AG10803 (cell line): ENCODE measurements at places on chromosomes 5 and 9.

- DNase-seq = peak; percentile 29
Observed at GRCh38 chr5:40166802-40167201, 512.9 kb upstream of the PTGER4 start.

GRCh38 chr9:134206311-134207300 lies 42.2 kb upstream of the RNU6ATAC start:
- DNase-seq = no peak

DNA sequence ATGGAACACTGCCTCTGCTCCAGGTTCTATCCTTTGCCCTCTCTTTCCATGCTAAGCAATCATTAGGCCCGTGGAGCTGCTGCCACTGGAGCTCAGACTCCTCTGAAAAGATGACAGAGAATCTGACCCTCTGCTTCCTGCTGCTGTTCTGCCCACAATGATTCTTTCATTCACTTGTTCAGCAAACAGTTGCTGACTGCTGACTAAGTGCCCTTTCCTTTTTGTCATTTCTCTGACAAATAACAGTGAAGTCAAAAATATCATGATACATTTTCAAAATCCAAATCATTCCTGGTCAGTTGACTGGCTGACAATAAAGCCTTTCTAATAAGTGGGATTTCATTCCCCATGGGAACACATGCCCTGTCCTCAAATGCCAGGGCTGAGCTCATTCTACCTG lies 110.1 kb downstream of the SIL1 start:
- DNase-seq = no peak

- DNase-seq = no peak
Observed at GRCh38 chr5:113203916-113204315, 227.3 kb downstream of the DCP2 start.

GRCh38 chr5:133360693-133361472 lies 251.5 kb downstream of the FSTL4 start:
- no peak for DNase-seq

GRCh38 chr9:126664900-126665643 lies 51.3 kb downstream of the LMX1B start:
- no peak for DNase-seq

GRCh38 chr5:150633429-150633828 lies 7.0 kb upstream of the SYNPO start:
- no peak for DNase-seq

GRCh38 chr9:115276621-115277020 lies 158.7 kb upstream of the TNC start:
- peak; percentile 53 for DNase-seq

DNA sequence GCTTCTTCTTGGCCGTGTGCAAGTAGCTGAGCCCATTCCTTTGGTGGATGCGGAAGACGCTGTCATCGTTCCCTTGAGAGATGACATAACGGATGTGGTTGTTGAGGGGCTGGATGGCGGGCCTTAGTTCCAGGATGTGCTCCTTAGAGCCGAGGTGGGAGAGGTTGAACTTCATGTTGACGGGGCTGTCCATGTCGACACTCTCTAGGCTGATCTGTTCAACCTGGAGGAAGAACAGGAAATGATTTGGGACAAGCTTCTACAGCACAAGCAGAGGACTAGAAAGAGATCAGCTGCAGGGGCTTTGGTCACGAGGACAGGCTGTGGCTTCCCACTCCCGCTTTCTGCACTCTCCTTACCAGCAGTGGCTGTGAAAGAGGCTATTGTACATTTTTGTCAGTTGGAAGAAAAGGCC lies 176.0 kb downstream of the SLC12A2 start:
- DNase-seq = no peak

- DNase-seq = no peak
Observed at GRCh38 chr5:84779186-84779585, 394.5 kb upstream of the EDIL3 start.

GRCh38 chr9:128684325-128685199 lies 4.5 kb upstream of the SET start:
- peak; percentile 76 for DNase-seq

GRCh38 chr5:133618141-133618540 lies 5.8 kb upstream of the FSTL4 start:
- no peak for DNase-seq

- DNase-seq = peak; percentile 71
Observed at GRCh38 chr5:142013734-142014521, 1.1 kb upstream of the GNPDA1 start.

DNA sequence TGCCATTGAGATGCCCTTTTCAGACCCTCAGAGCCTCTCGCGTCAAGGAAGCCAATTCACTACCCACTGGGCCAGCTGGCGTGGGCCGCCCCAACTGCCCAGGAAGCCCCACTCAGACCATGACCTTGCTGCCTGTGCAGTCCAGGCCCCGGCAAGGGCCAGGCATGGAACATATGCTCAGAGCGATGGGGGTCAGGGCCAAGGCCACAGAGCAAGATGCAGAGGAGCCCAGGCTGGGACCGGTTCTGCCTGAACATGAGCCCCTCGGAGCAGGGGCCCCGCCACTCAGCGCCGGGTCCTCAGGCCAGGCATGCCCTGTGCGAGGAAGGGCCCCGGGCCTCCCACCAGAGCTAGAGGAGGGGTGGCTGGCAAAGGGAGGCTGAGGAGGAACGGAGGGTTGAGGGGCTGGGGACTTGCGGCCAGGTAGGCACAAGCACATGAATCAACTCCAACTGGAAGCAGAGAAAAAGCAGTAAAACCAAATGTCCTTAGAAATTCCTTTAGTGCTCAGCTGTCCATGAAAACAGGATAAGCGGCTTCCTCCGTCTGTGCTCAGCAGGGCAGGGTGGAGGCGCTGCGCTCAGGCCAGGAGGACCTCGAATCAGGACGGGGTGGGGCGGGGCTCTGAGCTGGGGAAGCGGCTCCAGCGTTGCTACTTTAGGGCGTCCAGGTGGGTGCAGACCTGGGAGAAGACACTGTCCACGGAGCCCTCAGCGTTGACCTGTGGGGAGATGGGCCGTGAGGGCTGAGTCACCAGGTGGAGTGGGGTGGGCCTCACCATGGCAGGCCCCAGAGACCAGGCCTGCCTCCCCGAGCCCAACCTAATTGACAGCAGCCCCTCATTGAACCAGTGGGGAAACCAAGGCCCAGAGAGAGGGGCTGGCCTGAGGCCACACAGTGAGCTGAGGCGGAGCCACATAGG lies 9.9 kb downstream of the AK1 start:
- no peak for DNase-seq

- DNase-seq = no peak
Observed at GRCh38 chr5:2909035-2909434, 157.6 kb upstream of the IRX2 start.

DNA sequence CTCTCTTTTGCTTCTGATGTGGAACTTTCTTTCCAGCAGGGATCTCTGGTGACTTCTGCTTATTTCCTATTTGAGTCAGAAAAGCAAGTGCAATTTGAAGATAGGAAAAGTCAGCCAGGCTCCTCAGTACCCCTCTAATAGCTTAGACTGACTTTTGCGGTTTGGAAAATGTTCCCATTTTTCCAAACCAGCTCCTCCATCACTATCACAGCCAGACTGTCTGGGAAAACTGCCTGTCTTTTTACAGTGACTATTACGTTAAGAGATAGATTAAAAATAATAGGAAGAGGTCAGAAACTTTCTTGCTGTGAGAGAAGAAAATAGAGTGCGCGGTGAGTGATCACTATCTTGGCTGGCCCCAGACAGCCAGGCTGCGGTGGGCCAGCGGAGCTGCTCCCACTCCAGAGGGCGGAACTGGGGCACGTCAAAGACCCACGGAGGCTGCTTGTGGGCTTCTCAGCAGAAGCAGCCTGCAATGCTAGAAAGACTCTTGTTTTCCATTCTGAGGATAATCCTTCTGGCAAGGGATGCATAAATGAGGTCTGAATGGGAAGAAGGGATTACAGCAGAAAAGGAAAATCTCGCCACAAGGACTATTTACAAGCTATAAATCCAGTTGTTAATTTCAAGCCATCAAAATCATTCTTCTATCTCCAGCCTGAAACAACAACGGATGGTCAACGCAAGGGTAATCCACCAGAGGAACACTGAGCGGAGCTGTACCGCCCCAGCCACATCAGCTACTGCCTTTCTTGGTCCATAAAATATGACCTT lies 151.0 kb upstream of the MSX2 start:
- no peak for DNase-seq

DNA sequence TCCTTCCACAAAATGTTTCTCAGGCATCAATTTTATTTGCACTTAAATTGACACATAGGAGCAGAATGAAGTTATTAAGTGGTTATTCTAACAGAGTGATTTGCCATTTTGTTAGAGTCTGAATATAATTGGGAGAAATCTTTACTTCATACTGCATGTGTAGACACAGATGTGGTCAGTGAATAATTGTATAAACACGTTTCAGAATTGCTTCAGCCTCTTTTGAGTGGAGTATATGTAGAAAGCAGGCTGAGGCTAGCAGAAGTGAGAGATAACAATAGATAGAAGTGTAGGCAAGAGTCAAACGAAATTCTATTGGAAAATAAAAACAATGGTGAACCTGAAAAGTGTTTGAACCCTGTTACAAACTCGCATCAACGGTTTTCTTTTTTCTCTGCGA lies 270.7 kb downstream of the TMEM167A start:
- no peak for DNase-seq

DNA sequence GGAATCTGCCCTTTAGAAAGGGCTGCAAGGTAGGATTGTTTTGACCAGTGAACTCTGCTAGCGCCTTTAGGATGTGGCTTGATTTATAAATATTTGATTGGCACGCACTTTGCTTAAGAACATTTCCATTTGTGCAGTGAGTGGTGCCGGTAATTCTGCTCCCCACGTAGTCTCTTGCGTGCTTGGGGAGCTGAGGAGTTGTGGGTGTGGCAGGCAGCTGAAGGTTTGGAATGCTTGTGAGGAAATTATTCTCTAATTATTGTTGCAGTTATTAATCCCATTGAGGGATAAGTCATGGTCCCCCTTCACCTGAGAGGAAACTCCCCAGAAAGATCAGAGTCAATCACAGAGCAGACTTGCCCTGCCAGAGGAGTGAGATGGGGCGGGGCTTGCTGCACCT lies 76.7 kb downstream of the FGF1 start:
- DNase-seq = no peak

- DNase-seq = no peak
Observed at GRCh38 chr9:101592788-101593187, 2.0 kb downstream of the PPP3R2 start.

DNA sequence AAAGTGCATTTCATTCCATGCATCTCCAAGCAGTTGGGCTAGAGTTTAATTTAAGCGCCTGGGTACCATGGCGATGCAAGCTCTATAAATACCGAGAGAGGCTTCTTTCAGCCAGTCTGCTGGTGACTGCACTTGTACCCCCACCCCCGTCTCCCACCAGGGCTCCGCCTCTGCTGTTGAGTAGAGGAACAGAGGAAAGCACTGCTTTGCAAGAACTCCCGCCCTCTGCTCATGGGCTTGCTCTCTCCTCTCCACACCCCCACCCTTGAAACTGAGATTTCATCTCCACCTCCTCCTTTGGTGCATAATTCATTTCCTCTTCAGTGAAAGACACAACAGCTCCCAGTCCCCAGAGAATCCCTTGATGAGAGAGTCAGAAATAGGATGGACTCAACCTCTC lies 5.1 kb upstream of the WWC1 start:
- DNase-seq = no peak

- peak; percentile 28 for DNase-seq
Observed at GRCh38 chr5:107867266-107867665, 196.5 kb upstream of the EFNA5 start.

- DNase-seq = no peak
Observed at GRCh38 chr9:120917929-120918762, 8.4 kb downstream of the TRAF1 start.

GRCh38 chr5:17912794-17913193 lies 278.5 kb downstream of the TAF11L14 start:
- no peak for DNase-seq

GRCh38 chr5:78490709-78491485 lies 130.5 kb downstream of the SCAMP1 start:
- no peak for DNase-seq
